T-cell (primary cell): ENCODE measurements at places on chromosomes 5 and 9. TPM values are rescaled to one million over a fixed set of nuclear protein-coding genes. Genes with fewer than 3 reads are reported as not detected.

CCL28 gene
- total RNA-seq: 16.2 TPM

SLC26A2 gene
- 5.6 TPM for total RNA-seq

PCDHGC4 gene
- total RNA-seq: not detected

ABLIM3 gene
- total RNA-seq: 0.29 TPM

SPACA9 gene
- total RNA-seq: 1.4 TPM

DIPK1B gene
- 2.1 TPM for total RNA-seq

PPWD1 gene
- total RNA-seq: 102 TPM

UGT3A1 gene
- not detected for total RNA-seq

ICE1 gene
- 41.4 TPM for total RNA-seq

SAXO1 gene
- total RNA-seq: 0.47 TPM

C5orf52 gene
- total RNA-seq: not detected

GNPDA1 gene
- 12.6 TPM for total RNA-seq

PCDHGA9 gene
- total RNA-seq: 0.26 TPM

RBM18 gene
- total RNA-seq: 15.8 TPM

PCDHGA2 gene
- 0.13 TPM for total RNA-seq

ASS1 gene
- total RNA-seq: 2.1 TPM

LCN15 gene
- not detected for total RNA-seq

HRH2 gene
- 2.9 TPM for total RNA-seq

GFRA3 gene
- total RNA-seq: not detected

TERT gene
- total RNA-seq: 0.33 TPM

SUSD3 gene
- total RNA-seq: 74.4 TPM

SHISAL2B gene
- not detected for total RNA-seq

DMXL1 gene
- 28.2 TPM for total RNA-seq
